ENCODE measurements at places on chromosomes 5 and 9.

- no peak for DNase-seq
These were observed 102.8 kb downstream of the MAPKAP1 start for GRCh38 chr9:125604196-125604595.

GRCh38 chr9:98219364-98219716 is 26.9 kb upstream of the CORO2A start:
- no peak for DNase-seq

- DNase-seq, result no peak
These were observed 178.5 kb upstream of the PITX1 start for GRCh38 chr5:135212361-135213026.

GRCh38 chr9:132518626-132519025 is 63.8 kb upstream of the BARHL1 start:
- DNase-seq, result no peak

GRCh38 chr5:152293189-152293588 is 111.9 kb downstream of the NMUR2 start:
- no peak for DNase-seq

DNA sequence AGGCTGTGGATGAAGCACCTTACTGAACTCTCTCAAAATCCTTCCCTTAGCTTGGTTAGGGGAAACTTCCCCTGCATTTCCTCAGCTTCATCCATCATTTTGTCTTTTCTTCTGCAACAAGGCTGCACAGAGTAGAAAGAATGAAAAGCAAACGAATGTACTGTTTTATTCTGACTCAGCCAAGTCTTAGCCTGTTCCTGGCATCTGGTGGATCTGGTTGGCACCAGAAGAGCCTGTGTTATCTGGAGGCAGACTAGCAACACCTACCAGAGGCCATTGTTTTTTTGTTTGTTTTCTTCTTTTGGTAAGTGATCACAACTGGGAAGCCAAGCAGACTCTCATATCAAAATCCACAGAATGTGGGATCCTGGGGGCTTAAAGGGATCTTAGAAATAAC is 200.7 kb downstream of the FANCC start:
- DNase-seq, result no peak

- no peak for DNase-seq
These were observed 15.8 kb downstream of the ERCC8 start for GRCh38 chr5:60929024-60929423.

GRCh38 chr9:121944711-121945191 is 148.4 kb downstream of the TTLL11 start:
- no peak for DNase-seq

- DNase-seq, result no peak
These were observed 263.9 kb downstream of the FSTL4 start for GRCh38 chr5:133348406-133348805.

GRCh38 chr9:77531400-77531799 is 116.7 kb downstream of the GNA14 start:
- no peak for DNase-seq

GRCh38 chr5:39273314-39273954 is 54.1 kb upstream of the FYB1 start:
- DNase-seq, result no peak

DNA sequence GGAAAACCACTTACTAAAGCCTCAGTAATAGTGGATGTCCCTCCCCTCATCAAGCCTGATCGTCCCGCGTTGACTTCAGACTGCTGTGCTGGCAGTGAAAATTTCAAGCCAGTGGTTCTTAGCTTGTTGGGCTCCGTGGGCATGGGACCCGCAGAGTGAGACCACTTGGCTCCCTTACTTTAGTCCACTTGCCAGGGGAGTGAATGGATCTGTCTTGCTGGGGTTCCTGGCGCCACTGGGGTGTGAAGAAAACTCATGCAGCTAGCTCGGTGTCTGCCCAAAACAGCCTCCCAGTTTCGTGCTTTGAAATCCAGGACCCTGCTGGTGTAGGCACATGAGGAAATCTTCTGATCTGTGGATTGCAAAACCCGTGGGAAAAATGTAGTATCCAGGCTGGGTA is 480.0 kb upstream of the IZUMO3 start:
- DNase-seq, result no peak

- DNase-seq, result no peak
These were observed 39.3 kb upstream of the KCNIP1 start for GRCh38 chr5:170464280-170465127.

GRCh38 chr5:139100825-139101224 is 97.3 kb downstream of the SIL1 start:
- no peak for DNase-seq

- no peak for DNase-seq
These were observed 69.7 kb downstream of the CFAP77 start for GRCh38 chr9:132479733-132480132.

- no peak for DNase-seq
These were observed 70.3 kb downstream of the MTAP start for GRCh38 chr9:21872696-21873095.

GRCh38 chr5:134100283-134101091 is 14.0 kb upstream of the TCF7 start:
- DNase-seq, result peak; percentile 87

- no peak for DNase-seq
These were observed 3.6 kb downstream of the RXRA start for GRCh38 chr9:134329886-134330285.

- no peak for DNase-seq
These were observed at the start of gene IRX4 for GRCh38 chr5:1882337-1883119. IRX4 (minus strand) TSS chr5:1882925; CDS start chr5:1882647, 278 bp downstream.

- DNase-seq, result no peak
These were observed 83.5 kb downstream of the PTCH1 start for GRCh38 chr9:95433096-95433819.

DNA sequence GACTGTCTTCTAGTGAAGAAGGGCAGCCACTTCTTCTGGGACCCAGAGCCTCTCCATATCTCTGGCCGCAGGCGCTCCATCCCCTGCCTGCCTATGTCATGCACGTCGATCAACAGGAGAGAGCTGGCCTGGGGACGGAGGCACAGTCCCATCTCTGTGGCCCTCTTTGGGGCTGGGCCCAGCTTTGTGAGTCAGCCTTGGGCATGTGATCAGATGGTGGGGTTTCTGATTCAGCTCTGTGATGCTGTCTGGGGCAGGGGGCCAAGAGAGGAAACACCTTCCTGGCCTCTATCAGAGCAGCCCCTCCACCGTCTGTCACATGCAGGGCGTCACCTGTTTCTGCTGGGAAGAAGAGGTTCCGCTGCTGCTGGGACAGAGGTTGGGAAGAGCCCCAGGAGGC is 72.6 kb downstream of the MVB12B start:
- no peak for DNase-seq

All from activated naive CD4-positive, alpha-beta T cell treated with anti-CD3 and anti-CD28 coated beads, Interleukin-2, amount 10 ng/mL, durations not matched to agents 7 days and 5 days (primary cell).